Epithelial cell of proximal tubule (primary cell): ENCODE measurements at places on chromosomes 5 and 9.
A peak's percentile ranks its signal among the peaks of the same experiment; 100 is the strongest.

DNA sequence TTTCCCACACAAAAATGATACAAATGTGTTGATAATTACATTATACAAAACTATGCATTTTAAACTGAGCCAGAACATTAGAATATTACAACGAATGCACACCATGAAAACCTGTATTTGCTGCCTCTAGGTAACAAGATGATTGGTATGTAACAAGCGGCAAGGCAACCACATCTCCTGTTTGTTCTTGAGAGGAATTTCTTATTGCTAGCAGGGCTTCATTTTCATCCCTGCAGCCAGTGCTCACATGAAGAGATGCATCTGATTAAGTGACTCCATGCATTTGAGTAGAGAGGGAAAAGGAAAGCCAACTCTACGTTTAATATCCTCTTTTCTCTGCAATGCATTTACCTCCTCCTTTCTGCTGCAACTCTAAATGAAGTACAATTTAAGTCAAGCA is 36.6 kb downstream of the FRMD3 start:
- no peak for DNase-seq

DNA sequence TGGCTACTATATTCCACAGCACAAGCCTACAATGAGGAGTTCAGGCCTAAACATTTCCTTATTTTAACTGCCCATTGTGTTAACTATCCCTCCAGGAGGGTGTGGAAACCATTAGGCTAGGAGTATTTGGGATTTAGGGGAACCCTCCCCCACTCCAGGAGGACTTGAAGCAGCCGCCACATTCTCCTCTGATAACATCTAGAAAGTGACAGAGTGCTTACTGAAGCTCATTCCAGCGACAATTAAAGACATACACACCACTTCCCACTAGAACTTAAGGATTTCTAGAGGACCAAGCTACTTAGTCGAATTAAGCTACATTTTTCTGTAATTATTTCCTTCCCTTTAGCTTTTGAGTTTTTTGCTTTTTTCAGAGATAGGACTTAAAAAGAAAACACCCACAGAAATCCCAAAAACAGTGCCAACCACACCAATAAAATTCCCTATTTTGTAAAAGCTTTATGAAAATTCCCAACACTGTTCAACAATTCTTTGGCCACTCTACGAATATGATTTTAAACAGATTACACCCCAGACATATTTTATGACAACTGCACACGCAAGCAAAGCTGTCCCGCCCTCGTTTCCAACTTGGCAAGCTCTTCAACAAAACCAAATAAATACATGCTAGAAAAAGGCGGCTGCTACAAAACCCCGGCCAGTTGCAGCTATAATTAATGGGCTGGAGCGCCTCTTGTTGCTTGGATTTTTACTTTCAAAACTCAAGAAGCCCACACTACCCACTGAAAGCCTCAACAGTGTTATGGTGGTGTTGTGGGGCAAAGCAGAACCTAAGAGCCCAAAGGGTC is 4.5 kb downstream of the ROR2 start:
- DNase-seq: no peak

DNA sequence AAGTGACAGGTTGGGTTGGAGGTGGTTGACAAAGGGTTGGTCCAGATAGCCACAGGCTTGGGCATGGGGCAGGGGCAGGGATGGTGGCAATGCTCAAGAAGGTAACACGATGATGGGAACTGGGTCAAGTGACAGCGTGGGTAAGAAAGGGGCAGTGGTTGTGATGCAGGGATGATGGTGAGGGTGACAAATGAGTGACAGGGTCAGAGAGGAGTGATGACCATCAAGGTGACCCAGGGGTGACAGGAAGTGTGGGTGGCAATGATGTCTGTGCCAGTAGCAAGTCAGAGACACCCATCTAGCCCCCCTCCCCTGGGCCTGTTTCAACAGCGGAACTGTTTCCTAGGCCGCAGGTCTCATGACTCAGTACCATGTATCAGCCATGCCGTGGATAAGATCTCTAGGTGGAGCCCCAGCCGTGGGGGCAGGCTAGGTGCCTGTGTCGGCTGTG is 20.5 kb downstream of the AQP3 start:
- no peak for DNase-seq

- DNase-seq: no peak
Measured at GRCh38 chr5:97854871-97855762, 672.1 kb upstream of the RIOK2 start.

DNA sequence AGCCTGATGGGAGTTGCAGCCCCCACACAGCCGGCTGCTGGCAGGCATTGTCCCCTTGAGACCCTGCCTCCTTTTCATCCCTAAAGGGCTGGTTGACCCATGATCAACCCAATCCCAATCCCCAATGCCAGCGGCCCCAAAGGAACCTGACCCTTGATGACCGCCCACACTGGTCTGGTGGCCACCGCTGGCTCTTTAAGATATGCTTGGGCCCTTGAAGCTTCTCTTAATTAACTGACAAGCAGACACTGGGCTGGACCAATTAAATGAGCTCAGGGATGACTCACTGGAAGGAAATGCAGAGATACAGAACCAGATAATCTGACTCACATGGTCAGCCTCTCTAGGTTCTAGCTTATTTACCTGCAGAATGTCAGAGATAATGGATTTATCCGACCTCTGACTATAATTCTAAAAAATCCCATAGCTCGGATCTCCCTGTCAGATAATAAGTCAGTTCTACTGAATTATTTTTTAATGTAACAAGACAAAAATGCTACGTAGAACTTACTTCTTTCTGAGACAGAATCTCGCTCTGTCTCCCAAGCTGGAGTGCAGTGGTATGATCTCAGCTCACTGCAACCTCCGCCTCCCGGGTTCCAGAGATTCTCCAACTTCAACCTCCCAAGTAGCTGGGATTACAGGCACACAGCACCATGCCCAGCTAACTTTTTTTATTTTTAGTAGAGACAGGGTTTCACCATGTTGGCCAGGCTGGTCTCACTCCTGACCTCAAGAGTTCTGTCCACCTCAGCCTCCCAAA is 11.1 kb upstream of the MLANA start:
- peak; percentile 62 for DNase-seq
